Breast epithelium (tissue), 4 donors: ENCODE measurements at places on chromosomes 1 and 21. TPM values are rescaled to one million over a fixed set of nuclear protein-coding genes. Genes with fewer than 3 reads are reported as not detected.

KCNA3 gene
- total RNA-seq, result 3.9 TPM

MARK1 gene
- 13.8 TPM for total RNA-seq

- DNase-seq, result no peak
Observed at GRCh38 chr1:87678266-87678665, 349.6 kb downstream of the LMO4 start.

GRCh38 chr1:18711536-18712251 is 81.0 kb downstream of the PAX7 start:
- no peak for DNase-seq

TTLL7 gene
- total RNA-seq, result 10.8 TPM
